CMK (cell line): ENCODE measurements at places on chromosomes 11 and 22.

GRCh38 chr11:36499315-36499714 lies 10.8 kb downstream of the TRAF6 start:
- no peak for DNase-seq

GRCh38 chr11:110177086-110177456 lies 83.9 kb downstream of the ZC3H12C start:
- no peak for DNase-seq

DNA sequence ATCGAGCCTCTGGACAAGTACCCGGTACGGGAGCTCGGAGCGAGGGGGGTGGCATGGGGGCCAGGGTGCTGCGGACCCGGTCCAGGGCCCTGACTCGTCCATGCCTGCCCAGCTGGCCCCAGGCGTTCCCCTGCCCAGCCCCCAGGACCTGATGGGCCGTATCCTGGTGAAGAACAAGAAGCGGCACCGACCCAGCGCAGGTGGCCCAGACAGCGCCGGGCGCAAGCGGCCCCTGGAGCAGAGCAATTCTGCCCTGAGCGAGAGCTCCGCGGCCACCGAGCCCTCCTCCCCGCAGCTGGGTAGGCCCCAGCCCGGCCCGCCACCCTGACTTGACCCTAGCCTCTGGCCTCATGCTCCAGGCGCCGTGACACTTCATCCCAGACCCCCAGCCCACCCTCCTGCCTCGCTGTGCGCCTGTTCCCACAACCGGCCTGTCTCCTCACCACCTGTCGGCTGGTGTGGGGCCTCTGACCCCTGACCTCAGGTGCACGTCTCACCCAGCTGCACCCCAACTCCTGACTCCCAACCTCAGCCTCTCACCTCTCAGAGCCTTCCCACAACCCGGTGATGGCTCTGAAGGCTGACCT lies 7.7 kb downstream of the PLCB3 start:
- DNase-seq = no peak

DNA sequence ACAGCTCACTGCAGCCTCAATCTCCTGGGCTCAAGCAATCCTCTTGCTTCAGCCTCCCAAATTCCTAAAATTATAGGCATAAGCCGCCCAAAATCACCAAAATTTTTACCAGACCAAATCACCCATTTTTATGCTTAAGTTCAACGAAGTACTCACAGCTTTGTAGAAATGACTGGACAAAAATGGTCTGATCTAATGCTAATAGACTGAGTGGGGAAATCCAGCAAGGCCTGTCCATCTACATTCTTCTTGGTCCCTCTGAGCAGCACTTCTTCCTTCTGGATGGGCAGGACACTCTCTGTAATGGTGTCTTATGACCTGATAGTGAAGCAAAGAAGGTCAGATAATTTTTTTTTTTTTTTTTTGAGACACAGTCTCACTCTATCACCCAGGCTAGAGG lies 18.7 kb upstream of the OR6X1 start:
- no peak for DNase-seq

DNA sequence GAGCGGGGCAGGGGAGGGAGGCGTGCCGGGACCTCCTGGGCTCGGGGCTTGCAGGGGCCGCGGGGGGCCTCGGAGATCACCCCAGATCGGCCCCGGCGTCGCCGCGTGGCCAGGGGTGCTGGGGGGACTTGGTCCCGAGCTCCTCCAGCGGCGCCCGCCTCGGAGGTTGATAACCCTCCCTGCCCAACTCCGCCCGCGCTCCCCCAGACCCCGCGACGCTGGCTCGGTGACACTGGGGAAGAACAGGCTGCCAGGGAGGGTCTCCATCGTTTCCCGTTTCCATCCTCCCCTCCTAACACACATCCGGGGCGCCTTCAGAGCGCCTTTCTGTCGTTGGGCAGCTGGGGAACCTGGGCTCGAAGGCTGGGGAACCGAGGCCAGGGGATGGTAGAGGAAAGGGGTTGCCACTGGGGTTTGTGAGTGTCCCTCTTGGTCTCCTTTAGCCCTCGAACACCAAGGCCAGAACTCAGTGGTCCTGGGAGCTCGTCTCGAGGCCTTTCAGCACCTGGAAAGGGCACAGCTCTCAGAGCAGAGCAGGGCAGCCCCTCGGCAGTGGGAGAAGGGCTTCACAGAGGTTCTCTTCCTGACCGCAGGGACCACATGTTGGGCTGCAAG lies 431 bp downstream of the SLC37A2 start:
- no peak for DNase-seq
